ENCODE measurements at places on chromosomes 4 and X.

GRCh38 chrX:15674514-15674840 is 9.9 kb upstream of the CLTRN start:
- no peak for DNase-seq

- no peak for DNase-seq
Measured at GRCh38 chr4:105896461-105896942, 1.2 kb downstream of the NPNT start.

- DNase-seq, result no peak
Measured at GRCh38 chr4:146545102-146545501, 23.4 kb upstream of the SLC10A7 start.

DNA sequence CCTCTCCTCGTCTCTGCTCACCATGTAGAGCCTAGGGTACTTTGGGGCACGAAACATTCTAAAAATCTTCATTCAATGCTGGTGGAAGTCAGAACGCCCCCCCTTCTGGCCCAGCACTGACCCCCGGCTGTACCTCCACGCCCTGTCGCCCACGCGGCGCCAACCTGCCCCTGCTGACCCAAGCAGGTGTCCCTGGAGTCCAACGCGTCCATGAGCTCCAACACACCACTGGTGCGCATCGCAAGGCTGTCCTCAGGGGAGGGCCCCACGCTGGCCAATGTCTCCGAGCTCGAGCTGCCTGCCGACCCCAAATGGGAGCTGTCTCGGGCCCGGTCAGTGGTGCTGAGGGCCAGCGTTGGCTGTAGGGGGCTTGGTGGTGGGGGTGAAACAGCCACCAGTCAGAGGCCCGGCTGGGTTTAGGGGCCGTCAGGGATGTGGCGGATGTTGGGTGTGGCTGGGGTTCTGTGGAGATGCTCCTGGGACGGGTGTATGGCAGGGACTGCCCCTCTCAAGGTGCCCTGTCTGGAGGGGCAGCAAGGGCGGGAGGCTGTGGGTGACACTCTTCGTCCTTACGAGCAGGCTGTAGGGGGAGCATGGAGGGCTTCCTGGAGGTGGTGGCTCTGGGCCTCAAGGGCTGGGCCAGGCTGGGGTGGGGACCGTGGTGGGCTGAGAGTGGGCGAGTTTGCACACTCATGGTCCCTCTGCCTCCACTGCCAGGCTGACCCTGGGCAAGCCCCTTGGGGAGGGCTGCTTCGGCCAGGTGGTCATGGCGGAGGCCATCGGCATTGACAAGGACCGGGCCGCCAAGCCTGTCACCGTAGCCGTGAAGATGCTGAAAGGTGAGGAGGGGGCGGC is 11.8 kb downstream of the FGFR3 start:
- no peak for DNase-seq

DNA sequence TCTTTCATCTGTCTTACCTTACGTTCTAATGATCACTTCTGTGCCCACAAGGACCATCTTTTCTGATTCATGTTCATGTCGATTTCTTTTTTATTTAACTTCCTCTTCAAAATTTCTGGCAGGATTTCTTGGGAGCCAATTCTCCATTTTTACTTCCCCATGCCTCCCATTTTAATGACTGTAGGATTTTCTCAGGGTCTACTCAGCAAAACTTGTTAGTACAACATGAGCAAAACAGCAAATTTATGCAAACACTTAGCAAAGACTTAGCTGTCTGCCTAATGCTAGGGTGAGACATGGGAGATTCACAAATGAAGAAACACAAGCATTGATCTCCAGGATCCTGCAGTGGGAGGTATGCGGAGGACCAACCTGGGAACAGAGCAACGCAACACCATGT is 5.5 kb downstream of the CD38 start:
- DNase-seq, result no peak

DNA sequence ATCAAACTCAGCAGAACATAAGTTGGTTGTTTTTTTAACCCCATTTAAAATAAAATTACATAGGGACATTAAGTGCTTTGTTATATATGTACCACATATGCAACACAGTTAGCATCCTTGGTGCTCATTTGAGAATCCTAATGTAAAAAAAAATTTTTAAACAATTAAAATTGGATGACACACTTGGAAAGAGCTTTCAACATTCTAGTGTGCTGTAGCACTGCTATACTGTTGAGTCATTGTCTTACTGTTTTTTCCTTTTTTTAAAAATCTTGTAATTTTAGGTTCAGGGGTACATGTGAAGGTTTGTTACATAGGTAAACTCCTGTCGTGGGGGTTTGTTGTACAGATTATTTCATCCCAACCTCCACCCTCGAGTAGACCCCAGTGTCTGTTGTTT is 12.8 kb downstream of the THAP9 start:
- no peak for DNase-seq

GRCh38 chr4:146222313-146222712 is 8.0 kb downstream of the REELD1 start:
- DNase-seq, result no peak

- DNase-seq, result no peak
Measured at GRCh38 chrX:54639018-54639345, 109.0 kb downstream of the GNL3L start.

GRCh38 chr4:95220205-95221175 is 328.3 kb downstream of the UNC5C start:
- no peak for DNase-seq

DNA sequence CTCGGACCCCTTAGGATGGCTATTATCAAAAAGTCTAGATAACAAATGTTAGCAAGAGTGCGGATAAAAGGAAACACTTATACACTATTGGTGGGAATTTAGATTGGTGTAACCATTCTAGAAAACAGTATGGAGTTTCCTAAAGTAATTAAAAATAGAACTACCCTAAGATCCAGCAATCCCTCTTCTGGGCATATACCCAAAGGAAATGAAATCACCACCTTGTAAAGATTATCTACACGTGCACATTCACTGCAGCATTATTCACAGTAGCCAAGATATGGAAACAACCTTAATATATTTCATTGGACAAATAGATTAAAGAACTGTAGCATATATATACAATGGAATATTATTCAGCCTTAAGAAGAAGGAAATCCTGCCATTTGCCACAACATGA is 462.4 kb downstream of the IQCM start:
- DNase-seq, result no peak

GRCh38 chrX:123859409-123859845 is 426 bp upstream of the XIAP start:
- DNase-seq, result peak; percentile 85
